ENCODE measurements at places on chromosomes 12 and 14.

DNA sequence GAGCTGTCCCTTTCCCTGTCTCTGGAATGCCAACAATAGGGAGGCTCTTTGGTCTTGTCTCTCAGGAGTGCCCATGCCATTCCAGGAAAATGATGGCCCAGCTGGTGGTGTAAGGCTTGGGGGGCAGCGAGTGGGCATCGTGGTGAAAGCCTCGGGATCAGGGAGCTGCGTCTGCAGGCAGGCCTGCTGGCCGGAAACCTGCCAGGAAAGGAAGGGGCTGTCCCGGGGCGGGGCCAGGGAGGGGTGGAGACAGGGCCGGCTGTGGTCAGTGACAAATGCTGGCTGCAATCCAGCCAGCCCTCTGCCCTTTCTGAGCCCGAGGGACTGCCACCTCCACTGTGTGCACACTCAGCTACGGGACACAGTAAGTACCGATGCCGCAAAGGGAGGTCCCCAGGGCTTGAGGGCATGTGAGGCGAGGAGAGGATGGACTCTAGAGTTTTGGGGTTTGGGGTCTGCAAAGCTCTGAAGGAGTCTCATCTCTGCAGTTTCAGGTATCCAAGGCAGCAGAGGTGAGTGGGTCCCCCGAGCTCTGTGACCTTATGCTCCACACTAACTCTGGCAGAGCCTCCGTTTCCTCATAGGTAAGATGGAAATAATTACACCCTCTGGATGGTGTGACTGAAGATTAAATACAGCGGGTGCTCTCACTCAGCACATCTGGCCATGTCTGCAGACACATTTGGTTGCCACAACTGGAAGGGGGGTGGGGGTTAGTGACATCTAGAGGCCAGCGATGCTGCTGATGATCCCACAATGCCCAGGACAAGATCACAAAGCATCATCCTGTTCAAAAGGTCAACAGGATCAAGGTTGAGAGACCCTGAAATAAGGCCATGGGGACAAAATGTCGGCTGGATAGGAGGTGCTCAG, at the start of gene SERPINA5:
SERPINA5 (plus strand) TSS at position 300 of the 873 bp plus-strand sequence. CDS start 5,937 bp downstream, outside the sequence.
- DNase-seq, result no peak

DNA sequence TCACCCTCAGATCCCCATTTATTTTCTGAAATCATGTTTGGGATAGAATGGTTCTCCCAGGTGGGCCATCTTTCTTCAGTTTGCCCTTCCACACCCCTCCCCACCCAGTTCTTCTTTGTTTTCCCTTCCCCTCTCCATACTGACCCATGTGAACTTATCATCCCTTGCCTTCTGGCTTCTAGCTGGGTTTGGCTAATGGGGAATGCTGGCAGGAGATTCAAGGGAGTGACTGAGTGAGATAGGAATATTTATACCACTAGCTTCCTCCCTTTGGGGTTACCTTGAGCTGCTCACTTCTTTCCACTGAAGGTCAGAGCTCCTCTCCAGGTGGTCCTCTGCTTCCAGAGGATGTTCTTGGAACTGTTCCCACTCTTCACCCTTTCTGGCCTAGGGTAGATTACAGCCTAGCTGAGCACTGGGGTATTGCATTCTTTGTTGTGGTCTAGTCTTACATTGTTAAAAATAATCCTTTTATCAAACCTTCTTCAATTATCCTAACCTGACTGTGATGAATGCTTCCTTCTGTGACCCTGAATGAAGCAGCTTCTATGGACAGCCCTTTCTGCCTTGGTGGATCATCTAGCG, 88.3 kb upstream of the ATP2B1 start:
- no peak for DNase-seq

DNA sequence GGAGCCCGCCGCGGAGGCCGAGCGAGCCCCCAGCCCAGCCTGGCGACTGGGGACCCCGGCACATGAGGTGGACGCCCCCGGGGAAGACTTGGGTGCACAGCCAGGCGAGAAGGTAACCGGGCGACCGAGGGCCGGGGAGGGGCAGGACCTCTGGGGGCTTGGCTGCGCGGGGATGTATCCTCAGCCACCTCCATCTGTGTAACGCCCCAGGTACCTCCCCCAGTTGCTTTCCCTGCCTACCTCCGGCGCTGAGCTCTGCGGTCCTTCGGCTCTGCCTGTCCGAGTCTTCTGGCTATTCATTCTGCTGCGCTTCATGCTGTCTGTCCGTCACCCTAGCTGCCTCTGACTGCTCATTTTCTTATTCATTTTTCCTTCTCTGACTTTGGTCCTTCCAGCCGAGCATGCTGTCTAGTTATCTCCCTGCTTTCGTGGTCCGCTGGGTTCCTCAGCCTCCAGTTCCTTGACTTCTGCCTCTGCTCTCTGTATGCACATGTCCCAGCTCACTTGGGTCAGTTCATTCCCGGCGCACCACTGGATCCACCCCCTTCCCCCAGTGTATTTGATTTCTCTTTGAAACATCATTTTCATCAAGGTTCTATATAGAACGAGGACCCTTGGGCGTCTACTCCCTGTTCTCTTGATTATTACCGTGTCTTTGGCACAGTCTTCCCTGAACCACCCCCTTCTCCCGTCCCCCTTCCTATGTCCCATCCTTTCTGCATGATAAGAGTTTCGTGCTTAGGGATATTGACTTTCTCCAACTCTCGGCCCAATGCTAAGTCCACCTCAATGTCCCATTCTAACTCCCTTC, 612 bp downstream of the PHC1 start:
- DNase-seq, result peak; percentile 63

DNA sequence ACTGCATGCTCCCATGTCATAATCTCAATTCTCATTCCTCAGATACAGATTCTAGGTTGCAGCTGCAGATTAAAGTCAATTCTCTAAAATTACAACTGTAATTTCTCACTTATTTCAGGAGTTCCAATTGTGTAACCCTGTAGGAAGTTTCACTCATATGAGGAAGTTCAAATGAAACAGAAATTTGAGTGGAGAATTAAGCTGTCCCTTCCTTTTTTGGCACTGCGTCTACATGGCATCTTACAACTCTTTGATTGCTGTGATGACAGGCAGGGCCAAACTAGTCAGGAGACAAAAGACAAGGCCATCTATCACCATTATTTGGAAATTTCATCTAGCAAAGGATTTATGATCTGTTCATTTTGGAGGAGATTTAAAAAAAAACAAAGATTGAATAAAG, 13.3 kb upstream of the GRIP1 start:
- no peak for DNase-seq

DNA sequence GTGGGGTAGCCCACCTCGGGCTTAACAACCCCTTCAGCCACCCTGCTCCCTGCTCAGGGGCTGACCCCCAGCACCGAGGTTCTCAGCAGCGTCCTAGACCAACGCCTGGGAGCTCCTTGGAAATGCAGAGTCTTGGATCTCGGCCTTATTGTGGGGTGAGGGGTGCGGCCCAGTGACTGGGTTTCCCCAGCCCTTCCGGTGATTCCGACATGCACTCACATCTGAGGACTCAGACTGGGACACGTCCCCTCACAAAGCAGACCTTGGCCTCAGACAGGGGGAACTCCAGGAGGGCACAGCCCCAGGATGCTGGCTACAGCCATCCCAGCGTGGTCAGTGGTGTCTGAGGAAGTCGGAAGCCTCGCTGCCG, 117.7 kb downstream of the RFLNA start:
- no peak for DNase-seq

- no peak for DNase-seq
Measured at GRCh38 chr12:66852765-66853164, 173.9 kb upstream of the GRIP1 start.

DNA sequence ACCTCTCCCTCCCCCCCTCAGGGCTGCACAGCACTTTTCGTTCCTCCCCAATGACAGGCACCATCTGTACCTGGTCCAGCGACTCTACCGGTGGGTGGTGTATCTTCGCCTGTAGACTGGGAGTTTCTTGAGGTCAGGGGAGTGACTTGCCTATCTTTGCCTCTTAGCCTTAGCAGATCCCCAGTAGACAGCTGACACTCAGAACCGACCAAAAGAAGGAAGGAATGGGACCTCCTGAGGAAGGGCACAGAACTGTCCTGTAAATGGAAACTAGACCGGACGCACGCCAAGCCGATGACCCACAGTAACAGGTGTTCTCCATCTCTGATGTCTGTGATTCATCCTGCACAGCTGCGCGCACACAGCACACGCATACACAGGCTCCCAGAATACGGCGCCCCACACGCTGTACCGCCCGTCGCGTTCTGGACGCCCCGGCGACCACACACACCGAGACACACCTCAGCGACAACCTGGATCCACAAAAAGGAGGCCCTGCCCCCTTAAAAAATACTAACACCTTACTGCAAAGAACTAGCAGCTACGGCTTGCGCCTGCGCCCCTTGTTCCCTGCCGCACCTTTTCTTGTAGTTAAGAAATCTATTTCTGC, 673 bp upstream of the TTC9 start:
- DNase-seq, result peak; percentile 56

GRCh38 chr12:7005311-7005710, 13.0 kb downstream of the LPCAT3 start:
- no peak for DNase-seq

DNA sequence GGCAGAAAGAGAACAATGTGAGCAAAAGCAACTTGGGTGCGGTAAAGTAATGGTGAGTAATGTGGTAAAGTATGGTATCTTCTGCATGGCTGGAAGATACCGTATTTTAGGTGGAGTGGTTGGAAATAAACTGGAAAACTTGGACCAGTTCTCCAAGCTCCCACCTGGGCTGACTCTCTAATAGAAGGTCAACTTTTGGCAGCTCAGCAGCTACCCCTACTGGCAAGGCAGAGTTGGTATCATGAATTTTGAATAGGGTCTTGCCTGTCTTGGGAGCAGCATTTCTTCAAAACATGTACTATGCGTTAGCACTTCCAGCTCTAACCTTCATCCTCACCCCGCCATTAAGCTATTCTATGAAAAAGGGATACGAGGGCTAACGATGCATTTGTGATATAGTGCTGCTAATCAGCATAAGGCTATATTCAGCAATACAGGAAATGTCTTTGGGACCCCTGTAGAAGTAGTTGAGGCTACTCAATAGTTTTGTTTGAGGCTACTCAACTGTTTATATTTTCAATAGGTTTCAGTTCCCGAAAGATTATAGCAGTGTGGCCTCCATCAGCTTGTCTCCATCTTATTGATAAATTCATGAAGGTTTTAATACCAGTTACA, 276.3 kb upstream of the FAR2 start:
- peak; percentile 22 for DNase-seq

DNA sequence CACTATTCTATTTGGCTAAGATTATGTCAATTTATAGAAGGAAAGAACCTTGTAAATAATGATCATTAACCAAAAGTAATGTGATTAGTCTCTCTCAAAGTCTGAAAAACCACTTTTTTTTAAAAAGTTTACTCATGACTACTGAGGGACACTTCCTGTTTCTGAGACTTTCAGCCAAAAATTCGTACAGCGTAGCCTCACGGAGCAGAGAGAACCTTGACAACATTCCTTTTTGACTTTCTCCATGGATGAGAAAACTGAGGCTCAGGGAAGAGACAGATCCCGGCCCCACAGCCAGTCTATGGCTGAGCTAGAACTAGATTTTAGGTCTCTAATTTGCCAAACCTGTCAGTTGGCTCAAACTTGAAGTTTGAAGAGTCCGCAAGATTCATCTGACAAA, 68.2 kb downstream of the DAD1 start:
- no peak for DNase-seq

DNA sequence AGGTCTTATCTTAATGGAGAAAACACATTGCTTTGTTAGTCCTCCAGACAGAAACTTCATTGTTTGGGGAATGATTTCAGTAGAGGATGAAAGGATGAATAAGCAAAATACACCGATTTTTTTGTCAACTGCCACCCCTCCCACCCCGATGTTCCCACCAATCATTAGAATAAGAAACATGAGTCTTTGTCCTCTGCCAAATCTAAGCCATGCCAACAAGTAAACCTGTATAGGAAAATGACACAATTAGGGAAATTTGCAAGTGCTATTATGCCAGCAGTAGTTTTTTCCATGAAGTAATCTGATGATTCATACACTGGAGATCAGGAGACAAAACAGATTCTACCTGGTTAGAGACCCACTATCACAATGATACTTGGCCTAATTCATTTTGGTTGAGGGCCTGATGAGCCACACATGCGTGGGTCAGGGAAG, 35.9 kb downstream of the FLRT2 start:
- DNase-seq, result no peak

DNA sequence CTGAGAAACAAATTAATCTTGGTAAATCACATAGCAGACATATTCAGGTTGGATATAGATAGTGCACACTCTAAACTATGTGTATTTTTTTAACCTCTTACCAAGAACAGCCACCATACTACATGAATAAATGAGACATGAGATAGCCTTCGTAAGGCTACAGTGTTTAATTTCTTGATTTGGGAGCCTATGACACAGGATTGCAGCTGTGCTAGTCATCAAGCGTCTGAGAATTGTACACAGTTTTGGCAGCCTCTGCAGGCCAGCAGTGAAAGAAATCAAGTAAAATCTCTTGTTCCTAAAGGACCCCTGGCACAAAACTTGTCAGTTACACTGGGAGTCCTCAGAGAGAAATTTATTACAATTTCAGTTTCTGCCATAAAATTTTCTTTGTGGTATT, 236.1 kb downstream of the C12orf50 start:
- no peak for DNase-seq
